Suprapubic skin (tissue), 4 donors: ENCODE measurements at places on chromosomes 4 and X.

- no peak for DNase-seq
Measured at GRCh38 chr4:184644553-184645307, 4.5 kb downstream of the CASP3 start.

- no peak for DNase-seq
Measured at GRCh38 chrX:17882680-17883079, 21.6 kb upstream of the RAI2 start.

DNA sequence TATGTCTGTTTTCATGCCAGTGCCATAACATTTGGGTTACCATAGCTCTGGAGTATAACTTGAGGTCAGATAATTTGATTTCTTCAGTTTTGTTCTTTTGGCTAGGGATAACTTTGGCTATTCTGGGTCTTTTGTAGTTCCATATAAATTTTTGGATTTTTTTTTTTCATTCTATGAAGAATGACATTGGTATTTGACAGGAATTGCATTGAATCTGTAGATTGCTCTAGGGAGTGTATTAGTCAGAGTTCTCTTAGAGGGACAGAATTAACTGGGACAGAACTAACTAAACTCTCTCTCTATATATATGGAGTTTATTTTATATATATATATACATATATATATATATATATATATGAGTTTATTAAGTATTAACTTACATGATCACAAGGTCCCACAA is 32.2 kb upstream of the SLIT2 start:
- DNase-seq, result no peak

DNA sequence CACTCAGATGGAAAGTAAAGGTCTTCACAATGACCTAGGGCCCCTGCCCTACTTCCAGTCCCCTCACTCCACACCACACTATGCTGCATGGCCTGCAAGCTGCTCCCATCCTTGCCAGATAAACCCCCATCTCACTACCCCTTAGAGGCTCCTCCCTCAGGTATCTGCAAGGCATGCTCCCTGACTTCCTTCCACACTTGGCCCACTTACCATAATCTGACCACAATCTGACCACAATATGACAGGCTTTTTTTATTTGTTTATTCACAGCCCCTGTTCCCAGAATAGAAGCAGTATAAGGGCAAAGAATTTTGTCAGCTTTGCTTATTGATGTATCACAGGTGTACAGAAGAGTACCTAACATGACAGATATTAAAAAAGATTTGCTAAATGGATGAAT is 124.7 kb downstream of the CAMK2D start:
- DNase-seq, result no peak
